ENCODE measurements at places on chromosomes 6 and 20.

- no peak for DNase-seq
Observed at GRCh38 chr6:9208966-9209365, 773.6 kb upstream of the SLC35B3 start.

DNA sequence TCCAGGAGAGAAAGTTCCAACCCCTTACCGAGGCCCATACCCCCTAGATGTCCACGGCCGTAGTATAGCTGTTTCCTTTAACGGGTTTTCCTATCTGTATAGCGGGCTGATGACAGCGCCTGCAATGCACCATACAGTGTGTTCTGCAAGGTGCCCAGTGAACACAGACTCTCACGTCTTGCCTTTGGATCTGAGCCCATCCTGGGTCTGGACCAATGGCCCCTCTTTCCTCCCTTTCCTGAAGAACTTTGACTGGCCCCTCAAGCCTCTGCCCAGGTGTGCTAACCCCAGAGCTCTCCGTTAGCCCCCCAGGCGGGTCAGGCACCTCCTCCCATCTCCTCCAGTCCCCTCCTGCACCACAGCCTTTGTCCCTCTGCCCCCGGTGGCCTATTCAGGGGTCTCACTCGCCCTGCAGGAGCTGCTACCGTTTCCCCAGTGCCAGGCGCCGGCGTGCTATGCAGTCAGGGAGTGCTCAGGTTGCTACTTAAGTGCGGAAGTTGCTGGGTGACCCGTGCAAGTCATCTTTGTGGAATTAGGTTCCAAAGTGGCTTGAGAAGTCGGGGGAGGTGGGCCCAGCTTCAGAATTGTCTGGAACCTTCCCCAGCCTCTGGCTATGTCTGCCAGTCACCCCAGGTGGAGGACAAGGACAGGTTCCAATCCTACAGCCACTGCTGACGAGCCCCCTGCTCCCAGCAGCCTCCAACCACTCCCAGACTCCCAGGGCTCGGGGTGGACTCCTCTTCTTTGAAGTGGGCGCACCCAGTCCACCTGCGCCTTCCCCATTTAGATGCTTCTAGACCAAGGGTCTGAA, 35.0 kb upstream of the ZBP1 start:
- DNase-seq: no peak

- no peak for DNase-seq
Observed at GRCh38 chr6:15269011-15269410, 23.1 kb downstream of the JARID2 start.

GRCh38 chr20:43541214-43541613, 17.6 kb upstream of the SGK2 start:
- DNase-seq: no peak

DNA sequence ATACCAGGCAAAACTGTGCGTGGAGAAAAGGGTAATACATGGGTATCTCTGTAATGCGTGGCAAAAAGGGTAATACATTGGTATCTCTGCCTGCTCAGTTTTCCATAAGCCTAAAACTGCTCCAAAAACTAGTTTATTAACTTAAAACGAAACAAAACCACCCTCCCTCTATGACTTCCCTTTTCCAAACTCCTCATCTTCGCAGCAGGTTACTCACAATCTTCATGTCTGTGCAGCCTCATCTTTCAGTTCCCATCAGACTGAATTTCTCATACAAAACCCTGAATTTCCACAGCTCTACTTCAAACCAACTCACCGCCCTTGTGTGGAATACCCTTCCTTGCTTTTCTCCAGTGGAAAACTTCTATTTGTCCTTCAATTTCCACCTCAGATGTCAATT, 199.4 kb downstream of the PHACTR1 start:
- no peak for DNase-seq

GRCh38 chr20:61516346-61517208, 264.5 kb downstream of the CDH4 start:
- no peak for DNase-seq

DNA sequence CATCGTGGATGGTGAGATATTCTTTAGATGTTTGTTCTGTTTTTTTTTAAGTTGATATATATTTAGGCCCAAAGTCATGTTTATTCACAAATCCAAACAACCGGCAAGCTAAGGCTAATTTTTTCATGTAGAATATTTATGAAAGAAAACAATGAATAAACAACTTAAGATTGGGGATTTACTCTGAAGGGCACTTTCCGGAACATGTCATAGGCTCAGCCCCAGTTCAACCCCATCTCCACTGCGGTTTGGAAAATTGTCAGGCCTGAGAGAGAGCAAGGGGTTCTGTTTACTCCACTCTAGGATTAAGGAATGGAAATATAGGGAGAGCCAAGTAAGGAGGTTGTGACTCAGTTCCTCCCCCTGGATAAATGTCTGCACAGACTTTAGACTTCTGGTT, 18.3 kb downstream of the RPS6KA2 start:
- DNase-seq: no peak
